Hindlimb muscle (tissue), 1 donor: ENCODE measurements at places on chromosomes 11 and 22. TPM values are rescaled to one million over a fixed set of nuclear protein-coding genes. Genes with fewer than 3 reads are reported as not detected.

OR52E5 gene
- not detected for polyA plus RNA-seq

NELL1 gene
- polyA plus RNA-seq, result 3.2 TPM

CABP2 gene
- not detected for polyA plus RNA-seq

LUZP2 gene
- polyA plus RNA-seq, result 0.71 TPM

CLNS1A gene
- polyA plus RNA-seq, result 102 TPM

NAA40 gene
- polyA plus RNA-seq, result 17.1 TPM

CD6 gene
- polyA plus RNA-seq, result 0.40 TPM

RAG1 gene
- 6.1 TPM for polyA plus RNA-seq

KCNK4 gene
- polyA plus RNA-seq, result not detected

NECTIN1 gene
- polyA plus RNA-seq, result 29.1 TPM

OLFML1 gene
- 40.9 TPM for polyA plus RNA-seq
